ENCODE measurements at places on chromosomes 12 and 14. TPM values are rescaled to one million over a fixed set of nuclear protein-coding genes. Genes with fewer than 3 reads are reported as not detected.

TRAFD1 gene
- polyA plus RNA-seq = 16.4 TPM

EML5 gene
- polyA plus RNA-seq = 0.26 TPM

DDX47 gene
- 35.1 TPM for polyA plus RNA-seq

IFNG-AS1 gene
- polyA plus RNA-seq = not detected

CLSTN3 gene
- 33.0 TPM for polyA plus RNA-seq

ADSS1 gene
- 16.5 TPM for polyA plus RNA-seq

PTPRO gene
- polyA plus RNA-seq = 44.0 TPM

CLEC4D gene
- polyA plus RNA-seq = not detected

KIF5A gene
- polyA plus RNA-seq = 0.69 TPM

AQP5 gene
- 0.99 TPM for polyA plus RNA-seq

CCDC196 gene
- polyA plus RNA-seq = not detected

P3H3 gene
- polyA plus RNA-seq = 18.5 TPM

RERG gene
- polyA plus RNA-seq = 29.3 TPM

KCNC2 gene
- polyA plus RNA-seq = not detected

PAX9 gene
- not detected for polyA plus RNA-seq

CLEC2A gene
- polyA plus RNA-seq = not detected

KRT80 gene
- 1.0 TPM for polyA plus RNA-seq

SELPLG gene
- polyA plus RNA-seq = 3.7 TPM

RNF31 gene
- 64.0 TPM for polyA plus RNA-seq

AICDA gene
- polyA plus RNA-seq = not detected

KRT8 gene
- polyA plus RNA-seq = 333 TPM

PCK2 gene
- polyA plus RNA-seq = 140 TPM

MANSC4 gene
- polyA plus RNA-seq = not detected

PABPN1 gene
- 140 TPM for polyA plus RNA-seq

DHH gene
- polyA plus RNA-seq = 0.54 TPM

GUCY2C gene
- polyA plus RNA-seq = not detected

ACSM4 gene
- polyA plus RNA-seq = not detected

TPH2 gene
- polyA plus RNA-seq = not detected

RASAL1 gene
- polyA plus RNA-seq = 23.5 TPM

CD63 gene
- 1,381 TPM for polyA plus RNA-seq

POTEM gene
- polyA plus RNA-seq = not detected

GPR84 gene
- not detected for polyA plus RNA-seq

SLC6A13 gene
- 161 TPM for polyA plus RNA-seq

ENDOU gene
- 0.28 TPM for polyA plus RNA-seq

TSPAN8 gene
- 61.2 TPM for polyA plus RNA-seq

ST8SIA1 gene
- 2.8 TPM for polyA plus RNA-seq

TAS2R20 gene
- polyA plus RNA-seq = 0.47 TPM

All from kidney (tissue), 22 donors.